ENCODE measurements at places on chromosomes 12 and 14.
A peak's percentile ranks its signal among the peaks of the same experiment; 100 is the strongest.

- DNase-seq, result no peak
Measured at GRCh38 chr12:127150028-127150427, 1116.9 kb upstream of the TMEM132C start.

GRCh38 chr12:83161456-83161855, 474.8 kb downstream of the TMTC2 start:
- DNase-seq, result no peak

DNA sequence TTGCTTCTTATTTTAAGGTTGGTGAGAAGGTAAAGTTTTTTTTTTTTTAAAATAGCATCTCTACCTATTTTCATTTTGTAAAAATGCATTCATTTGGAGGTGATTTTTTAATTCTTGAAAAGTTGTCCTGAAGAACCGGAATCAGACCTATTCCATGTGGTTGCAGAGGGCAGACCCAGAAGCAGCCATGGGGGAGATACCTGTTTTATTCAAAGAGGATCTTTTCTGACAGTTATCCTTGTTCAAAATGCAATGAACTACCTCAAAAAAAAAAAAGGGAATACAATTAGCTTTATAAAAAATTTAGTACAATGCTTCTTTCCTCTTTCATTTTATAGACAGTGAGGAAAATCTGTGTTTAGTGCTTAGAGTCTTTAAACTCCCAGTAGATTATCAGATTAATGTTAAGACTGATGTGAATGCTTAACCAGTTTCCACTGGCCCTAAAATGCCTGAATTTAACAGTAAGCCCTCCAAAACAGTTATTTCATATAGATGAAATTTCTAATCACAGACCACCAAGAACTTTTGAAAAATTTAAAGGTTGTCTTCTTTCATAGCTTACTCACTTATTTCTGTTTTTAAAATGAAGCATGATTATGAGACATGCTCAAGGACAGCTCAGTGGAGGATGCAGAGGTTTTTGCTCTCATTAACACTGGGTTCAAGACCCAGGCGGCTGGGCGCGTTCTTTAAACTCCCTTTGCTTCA, 8.6 kb upstream of the NEMF start:
- DNase-seq, result no peak

GRCh38 chr14:74886001-74886400, 4.3 kb downstream of the DLST start:
- no peak for DNase-seq

DNA sequence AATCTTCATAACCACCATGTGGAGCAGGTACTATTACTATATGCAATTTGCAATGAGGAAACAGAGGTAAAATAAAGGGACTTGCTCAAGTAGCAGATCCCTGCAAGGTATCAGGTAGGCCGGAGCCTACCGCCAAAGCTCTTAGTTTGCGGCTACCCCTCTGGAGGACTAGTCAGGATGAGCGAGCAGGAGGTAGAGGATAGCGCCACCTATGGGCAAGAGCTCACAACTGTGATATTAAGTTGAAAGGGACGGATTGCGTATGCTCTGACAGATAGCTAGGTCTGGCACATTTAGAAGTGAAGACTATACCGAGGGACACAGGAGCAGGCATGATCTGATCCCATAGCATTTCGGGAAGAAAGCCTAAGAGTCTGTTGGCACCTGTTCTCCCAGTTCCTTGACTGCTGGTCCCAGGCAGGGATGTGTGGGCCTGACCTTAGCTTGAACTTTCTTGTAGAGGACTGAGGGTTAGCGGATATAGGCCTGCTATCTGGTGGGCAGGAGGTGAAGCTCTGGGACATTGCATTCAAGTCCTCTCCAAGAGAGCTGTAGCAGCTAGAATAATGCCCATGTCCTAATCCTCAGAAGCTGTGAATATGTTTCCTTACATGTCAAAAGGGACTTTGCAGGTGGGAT, 48.0 kb downstream of the SLC17A8 start:
- DNase-seq, result no peak

DNA sequence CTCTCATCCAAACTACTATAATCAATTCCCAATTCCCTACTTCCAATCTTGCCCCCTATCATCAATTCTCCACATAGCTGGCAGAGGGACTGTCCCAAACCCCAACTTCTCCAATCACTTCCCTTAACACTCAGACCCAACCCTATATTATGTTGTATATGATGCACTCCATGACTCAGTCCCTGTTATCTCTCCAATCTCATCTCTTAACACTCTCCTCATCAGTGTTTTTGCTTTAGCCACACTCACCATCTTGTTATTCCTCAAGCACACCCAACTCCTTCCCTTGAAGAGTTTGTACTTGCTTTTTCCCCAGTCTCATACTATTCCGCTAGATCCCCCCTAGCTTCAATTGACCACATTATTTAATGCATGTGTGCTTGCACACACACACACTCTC, 4.9 kb downstream of the RHOJ start:
- DNase-seq, result no peak

DNA sequence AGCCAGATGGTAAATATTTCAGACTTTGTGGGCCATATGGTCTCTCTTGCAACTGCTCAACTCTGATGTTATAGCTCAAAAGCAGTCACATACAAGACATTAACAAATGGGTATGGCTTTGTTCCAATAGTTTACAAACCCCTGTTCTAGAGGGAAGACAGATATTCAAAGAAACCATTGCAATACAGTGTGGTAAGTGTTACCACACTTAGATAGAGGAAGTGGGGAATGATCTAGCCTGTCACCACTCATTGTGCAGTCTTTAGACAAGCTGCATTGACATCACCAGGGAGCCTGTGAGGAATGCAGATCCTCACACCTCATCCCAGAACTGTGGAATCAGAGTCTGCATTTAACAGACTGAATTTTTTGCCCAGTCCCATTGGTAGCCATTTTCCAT, 80.0 kb upstream of the RGS6 start:
- no peak for DNase-seq

GRCh38 chr12:42564996-42565395, 24.6 kb downstream of the PRICKLE1 start:
- DNase-seq, result no peak

DNA sequence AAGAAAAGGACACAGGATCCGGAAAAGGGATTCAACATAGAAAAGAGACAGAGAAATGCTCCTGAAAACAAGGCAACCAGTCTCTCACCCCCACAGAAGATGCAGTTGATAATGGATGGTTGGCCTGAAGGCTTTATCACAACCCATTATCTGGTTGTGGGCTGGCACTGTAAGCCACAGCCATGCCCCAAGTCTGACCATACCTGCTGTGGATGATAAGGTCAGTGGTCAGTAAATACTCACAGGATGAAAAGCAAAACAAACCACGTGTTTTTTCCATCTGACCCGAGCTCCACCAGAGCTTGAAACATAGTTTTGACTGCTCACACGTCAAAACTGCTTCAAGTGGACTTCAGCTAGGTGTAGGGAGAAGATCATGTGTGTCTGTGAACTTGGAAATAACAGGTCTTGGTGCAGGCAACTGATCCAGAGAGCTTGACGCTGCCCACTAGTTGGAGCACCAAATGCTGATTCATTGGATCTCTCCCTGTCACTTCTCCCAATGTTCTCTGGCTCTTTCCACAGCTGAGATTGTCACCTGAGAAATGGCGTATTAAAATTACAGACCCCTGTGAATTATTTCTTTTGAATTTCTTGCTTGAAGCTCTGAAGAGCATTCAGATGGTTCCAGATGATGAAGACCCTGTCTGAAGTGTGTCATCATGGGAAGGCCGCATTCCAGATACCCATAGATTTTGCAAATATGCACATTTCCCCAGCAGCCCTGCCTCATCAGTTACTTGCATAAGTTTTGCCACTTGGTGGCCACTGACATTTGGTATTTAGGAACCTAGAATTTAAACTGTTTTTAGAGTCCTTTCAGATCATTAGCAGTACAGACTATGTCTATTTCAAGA, 8.5 kb downstream of the TMEM233 start:
- no peak for DNase-seq

DNA sequence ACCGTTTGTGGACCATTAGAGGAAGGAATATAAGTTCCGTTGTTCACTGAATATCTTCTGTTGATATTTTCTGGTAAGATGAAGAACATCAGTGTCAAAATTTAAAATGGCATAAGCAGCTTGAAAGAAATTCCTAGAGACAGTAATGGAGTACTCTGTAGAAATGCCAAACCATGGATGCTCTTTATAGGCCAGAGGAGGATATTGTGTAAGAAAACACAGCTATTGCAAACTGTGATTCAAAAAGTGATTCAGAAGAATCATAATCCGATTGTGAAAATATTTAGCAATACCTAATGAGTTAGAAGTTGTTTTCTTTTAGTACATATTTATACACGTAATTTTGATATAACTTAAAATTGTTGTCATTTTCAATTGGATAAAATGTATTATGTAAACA, 102.8 kb downstream of the SLC16A7 start:
- DNase-seq, result no peak

GRCh38 chr14:59358102-59358501, 107.1 kb downstream of the GPR135 start:
- DNase-seq, result no peak

GRCh38 chr14:35414365-35414764, 9.8 kb upstream of the NFKBIA start:
- DNase-seq, result no peak

GRCh38 chr12:124910561-124911478, 3.6 kb downstream of the UBC start:
- no peak for DNase-seq

DNA sequence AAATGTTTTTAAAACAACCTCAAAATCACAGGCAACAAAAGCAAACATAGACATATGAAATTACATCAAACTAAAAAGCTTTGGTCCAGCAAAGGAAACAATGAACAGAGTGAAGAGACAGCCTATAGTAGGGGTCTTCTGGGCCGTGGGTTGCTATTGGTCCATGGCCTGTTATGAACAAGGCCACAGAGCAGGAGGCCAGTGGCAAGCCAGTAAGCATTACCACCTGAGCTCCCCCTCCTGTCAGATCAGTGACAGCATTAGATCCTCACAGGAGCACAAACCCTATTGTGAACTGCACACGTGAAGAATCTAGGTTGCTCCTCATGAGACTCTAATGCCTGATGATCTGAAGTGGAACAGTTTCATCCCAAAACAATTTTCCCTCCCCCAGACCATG, 174.0 kb downstream of the DIO2 start:
- DNase-seq, result no peak

GRCh38 chr14:90816681-90817436, 629 bp upstream of the TTC7B start:
- no peak for DNase-seq

DNA sequence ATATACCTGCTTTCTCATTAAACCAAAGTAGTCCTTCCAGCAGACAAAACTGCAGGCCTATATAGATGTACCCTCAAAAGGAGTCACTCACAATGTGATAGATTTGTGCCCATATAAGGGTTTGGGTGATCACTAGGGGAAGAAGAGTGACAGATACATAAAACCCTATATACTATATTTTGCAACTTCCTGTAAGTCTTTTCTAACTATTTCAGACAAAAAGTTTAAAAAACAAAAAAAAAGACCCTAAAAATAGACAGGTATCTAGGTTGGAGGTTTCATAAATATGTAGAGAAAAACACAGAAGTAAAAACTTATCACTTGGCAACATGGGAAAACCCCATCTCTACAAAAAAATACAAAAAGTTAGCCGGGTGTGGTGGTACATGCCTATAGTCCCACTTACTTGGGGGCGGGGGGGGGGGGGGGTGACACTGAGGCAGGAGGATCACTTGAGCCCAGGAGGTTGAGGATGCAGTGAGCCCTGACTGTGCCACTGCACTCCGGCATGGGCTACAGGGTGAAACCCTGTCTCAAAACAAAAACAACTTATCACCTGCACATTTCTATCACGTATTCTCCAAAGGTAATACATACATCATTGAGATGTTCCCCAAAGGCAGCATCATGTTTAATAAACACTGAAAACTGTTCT, 2.9 kb downstream of the VCPKMT start:
- no peak for DNase-seq

GRCh38 chr14:103334644-103335622, 896 bp downstream of the EIF5 start:
- peak; percentile 74 for DNase-seq

DNA sequence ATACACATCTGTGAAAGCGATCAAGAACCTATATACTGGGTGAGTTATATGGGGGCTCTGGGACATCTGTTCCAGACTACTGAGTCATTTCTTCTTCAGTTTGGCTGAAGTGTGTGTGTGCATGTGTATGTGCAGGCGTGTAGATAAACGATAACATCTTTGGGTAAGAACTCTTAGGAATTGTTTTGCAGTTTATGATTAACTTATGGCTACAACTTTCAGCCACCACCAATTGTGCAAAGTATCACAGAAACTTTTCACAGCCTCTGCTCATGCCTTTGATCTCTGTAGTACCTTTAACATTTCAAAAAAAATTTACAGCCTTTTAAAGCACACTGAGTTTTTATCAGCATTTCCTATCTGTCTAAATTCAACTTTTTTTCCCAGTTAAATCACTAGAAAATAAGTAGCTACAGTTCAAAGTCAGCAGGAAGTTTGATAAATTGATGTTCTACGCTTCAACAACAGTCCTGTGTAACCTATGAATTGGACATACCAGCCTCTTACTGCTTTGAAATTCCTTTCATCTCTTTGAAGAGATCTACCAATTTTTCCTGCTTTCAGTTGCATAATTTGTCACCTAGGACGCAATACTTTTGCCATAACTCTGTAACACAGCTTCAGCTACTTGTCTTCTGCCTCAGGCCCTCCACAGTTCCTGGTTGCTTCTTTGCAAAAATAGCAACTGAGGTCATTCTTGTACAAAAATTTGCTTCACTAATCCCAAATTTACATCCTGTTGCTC, 43.0 kb downstream of the PPM1H start:
- no peak for DNase-seq

DNA sequence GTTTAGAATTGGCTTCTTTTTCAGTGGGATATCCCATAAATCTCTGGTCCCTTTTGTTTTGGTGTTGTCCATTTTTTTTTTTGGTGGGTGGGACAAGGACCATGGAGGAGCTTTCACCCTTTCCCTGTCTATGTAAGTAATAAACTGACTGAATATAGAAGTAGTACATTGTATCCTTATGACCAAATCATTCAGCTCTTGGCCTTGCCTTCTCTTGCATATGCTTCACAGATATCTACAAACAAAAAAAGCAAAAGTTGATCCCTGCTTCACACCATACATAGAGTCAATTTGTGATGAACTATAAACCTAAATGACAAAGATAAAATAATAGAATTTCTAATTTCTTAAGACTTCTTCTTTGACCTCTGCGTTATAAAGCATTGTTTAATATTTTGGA, 59.8 kb downstream of the SIX1 start:
- no peak for DNase-seq

DNA sequence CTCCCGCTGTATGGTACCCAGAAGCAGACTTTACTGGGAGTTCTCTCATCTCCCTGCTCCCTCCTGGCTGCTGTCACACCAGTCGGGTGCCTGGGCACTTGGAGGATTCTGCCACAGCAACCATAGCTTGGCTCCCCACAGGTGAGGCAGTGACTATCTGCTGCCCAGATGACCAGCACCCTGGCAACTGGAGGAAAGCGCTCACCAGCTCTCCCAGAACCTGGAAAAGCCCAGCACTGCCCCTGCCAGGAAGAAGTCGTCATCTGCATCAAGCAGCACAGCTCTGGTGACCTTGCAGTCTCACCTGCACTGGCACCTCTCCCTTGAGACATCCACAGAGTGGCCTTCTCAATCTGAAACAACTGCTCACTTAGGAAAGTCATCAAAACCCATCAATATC, 31.9 kb upstream of the TC2N start:
- no peak for DNase-seq

- DNase-seq, result no peak
Measured at GRCh38 chr14:95363468-95363954, 43.8 kb upstream of the CLMN start.

- no peak for DNase-seq
Measured at GRCh38 chr12:14773685-14774073, 29.6 kb downstream of the WBP11 start.

Data from Ammon's horn (tissue), 1 donor.